NAMALWA (cell line): ENCODE measurements at places on chromosomes 4 and X.

DNA sequence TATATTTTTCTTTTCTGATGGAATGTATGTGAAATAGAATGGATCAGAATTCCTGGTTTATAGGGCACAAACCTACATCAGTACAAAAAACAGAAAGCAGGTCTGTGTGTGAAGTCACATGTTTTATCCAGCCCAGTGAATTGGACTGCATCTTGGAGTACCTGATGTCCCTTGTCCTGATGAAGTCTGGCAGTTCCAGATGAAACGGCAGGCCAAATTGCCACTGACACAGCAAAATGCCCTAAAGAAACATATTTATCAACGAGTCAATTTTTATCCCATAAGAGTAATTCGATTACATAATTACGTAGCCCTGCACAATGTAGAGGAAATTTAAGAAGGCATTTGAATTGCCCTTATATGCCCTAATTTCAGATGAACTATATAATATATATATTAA lies 37.8 kb upstream of the ATP6AP2 start:
- DNase-seq: no peak

GRCh38 chrX:13428053-13428786 lies 108.4 kb upstream of the ATXN3L start:
- DNase-seq: no peak

GRCh38 chr4:175325230-175325629 lies 407.1 kb downstream of the ADAM29 start:
- DNase-seq: no peak

DNA sequence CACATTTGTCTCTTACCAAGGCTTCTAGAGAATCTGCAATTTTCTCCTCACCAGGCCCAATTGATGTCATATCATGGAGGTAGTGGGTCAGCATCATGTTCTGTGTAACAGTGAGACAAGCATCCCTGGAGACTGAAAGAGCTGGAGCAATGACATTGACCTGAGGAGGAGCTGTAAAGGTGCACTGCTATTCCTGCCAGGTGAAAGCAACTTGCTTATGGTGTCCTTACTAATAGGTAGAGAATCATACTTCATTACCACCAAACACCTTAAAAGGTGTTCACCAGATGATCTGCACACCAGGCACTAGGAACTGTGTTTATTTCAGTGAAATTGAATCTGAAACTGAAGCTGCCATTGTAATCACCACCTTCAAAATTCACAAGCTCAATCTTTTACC lies 188.7 kb downstream of the AFAP1 start:
- no peak for DNase-seq

DNA sequence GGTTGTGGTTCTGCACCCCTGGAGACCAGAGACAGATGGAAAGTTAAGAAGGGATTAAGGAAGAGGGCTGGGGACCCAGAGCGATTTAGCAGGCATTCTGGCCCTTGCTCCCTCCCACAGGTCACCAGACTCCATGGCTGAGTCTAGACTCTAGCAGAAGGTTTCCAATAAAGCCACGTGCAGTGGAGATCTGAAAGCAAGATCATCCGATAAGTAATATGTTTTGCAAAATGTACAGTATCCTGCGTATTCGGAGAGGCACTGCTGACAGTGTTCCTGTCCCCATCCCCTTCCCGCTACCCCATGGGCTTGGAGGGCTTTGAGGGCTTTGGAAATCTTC lies 531 bp upstream of the GPRIN3 start:
- DNase-seq: no peak

DNA sequence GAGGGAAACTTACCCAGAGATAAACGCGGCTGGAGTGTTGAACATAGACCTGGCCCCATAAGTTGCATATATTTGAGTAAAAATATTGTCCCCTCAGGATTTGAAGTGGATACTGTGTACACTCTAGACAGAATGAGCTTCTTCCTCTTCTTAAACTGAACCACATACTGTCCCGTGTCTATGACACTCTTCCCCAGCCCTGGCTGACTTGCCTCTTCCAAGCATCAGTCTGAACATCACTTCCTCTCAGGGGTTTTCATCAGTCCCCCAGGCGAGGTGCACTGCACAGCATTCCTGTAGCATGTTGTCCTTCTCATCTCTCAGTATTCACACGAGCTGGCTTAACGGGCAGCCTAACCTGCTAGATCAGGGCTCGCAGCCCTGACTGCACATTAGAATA lies 80.5 kb upstream of the TMEM150C start:
- no peak for DNase-seq

DNA sequence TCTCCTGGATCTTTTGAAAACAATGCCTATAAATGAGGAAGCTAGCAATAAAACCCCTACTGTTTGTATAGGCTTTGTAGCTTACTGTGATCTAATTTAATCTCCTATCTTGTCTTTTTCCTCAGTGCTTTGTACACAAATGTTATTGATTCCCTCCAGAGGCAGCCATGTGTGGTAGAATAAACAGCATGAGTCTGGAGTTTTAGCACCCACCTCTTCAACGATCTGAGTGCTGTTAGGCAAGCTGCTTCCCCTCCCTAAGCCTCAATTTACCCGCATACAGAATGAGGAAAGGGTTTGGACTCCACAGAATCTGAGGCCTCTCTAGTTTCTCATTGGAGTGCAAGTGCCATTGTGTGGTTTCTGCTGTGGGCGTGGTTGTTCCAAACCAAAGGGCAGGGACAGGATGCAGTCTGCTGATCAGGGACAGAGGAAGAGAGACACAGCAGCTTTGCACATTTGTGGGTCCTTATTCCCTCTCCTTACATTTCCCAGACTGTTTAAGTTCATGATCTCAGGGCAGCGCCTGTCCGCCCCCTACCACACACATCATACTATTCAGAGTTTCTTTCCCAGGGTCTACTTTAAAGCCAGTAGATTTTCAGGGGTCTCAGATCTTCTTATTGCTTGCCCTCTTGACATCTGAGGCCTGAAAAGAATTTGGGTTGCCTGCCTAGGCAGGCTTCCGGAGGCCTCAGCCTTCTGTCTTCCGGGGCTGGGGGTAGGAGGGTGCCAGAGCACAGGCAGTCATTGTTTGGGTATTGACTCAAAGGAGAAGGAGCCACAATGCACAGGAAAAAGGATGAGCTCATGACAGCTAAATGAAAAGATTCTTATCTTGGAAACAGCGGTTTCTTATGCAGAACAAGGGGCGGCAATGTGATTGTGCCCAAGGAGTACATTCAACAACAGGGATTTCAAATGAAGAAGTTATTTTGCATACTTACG lies 114.9 kb upstream of the TEX13D start:
- peak; percentile 5 for DNase-seq

GRCh38 chrX:40097504-40098263 lies at the start of gene BCOR:
Gene BCOR, minus strand, starts transcription at chrX:40097958. Its CDS starts 20,029 bp downstream, at chrX:40077929.
- DNase-seq: peak; percentile 67

GRCh38 chr4:4524364-4524763 lies 17.5 kb downstream of the STX18 start:
- DNase-seq: peak; percentile 71

DNA sequence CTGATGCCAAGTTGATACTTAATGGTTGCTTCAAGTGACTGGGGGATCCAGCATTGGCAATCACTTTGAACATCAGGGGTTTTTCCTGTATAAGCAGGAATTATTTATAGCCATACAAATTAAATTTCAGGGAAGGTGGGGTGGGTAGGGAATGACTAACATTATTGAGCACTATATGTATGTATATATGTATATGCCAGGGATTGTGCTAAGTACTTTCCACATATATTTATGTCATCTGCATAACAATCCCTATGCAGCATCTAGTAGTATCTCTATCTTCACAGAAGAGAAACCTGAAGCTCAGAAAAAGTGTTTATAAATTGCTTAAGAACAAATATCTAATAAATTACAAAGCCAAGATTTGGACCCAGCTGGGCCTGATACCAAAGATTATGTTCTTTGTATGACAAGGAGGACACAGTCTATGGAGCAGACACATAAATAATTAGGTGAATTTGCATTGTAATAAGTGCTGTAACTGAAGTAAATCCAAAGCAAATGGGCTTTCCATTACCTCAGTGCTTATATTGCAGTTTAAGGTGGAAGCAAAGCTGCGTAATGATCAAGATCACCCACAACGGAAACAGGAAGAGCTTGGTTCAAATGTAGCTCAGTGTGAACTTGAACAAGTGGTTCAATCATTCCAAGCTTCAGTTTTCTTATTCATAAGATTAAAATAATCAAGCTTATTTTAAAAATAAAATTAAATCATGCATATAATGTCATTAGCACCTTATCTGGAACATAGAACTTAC lies 18.9 kb upstream of the RASGEF1B start:
- no peak for DNase-seq

DNA sequence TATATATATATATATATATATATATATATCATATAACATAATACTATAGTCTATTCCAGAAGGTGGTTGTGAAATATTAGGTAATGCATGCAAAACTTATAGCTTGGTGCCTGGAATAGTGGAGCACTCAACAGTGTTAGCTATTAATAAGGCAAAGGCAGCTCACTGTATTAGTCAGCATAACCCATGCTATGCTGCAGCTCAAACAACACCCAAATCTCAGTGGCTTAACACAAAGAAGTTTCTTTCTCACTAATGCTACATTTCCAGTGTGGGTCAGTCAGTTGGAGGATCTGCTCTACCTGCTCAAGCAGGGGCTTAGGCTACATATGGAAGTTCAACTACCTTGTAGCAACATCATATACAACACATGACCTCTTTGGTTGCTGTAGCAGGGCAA lies 5.2 kb upstream of the RPGR start:
- no peak for DNase-seq

- no peak for DNase-seq
Observed at GRCh38 chr4:169071747-169072146, 61.7 kb upstream of the CBR4 start.

GRCh38 chr4:20899591-20899990 lies 199.3 kb downstream of the PACRGL start:
- DNase-seq: no peak

DNA sequence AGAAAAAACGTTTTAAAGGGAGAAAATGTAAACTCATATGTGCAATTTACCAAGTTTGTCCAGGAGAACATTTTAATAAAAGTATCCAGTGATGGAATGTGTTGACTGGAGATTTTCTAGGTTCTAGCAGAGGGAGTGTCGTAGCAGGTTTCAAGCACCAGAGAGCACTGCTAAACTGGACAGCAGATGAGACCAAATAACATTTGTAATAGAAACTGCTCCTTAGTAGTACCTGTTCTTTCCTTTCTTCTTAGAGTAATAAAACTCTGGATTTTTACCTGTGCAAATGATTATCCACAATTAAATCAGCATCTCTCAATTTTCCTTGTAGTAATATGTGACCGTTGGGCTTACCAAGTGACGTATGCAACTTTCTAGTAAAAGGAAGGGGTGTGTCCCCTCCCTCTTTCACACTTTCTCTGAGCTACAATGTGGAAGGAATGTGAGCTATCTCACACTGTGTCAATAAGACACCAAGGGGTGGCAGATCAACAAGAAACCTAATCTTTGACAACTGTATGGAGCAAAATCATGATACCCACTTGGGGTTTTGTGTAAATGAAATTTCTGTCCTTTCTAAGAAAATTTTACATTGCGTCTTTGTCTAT lies 9.5 kb downstream of the HPGDS start:
- DNase-seq: no peak

- DNase-seq: peak; percentile 53
Observed at GRCh38 chr4:113566015-113566795, 195.3 kb downstream of the CAMK2D start.

GRCh38 chr4:82555276-82555675 lies 6.5 kb downstream of the TMEM150C start:
- DNase-seq: peak; percentile 20

DNA sequence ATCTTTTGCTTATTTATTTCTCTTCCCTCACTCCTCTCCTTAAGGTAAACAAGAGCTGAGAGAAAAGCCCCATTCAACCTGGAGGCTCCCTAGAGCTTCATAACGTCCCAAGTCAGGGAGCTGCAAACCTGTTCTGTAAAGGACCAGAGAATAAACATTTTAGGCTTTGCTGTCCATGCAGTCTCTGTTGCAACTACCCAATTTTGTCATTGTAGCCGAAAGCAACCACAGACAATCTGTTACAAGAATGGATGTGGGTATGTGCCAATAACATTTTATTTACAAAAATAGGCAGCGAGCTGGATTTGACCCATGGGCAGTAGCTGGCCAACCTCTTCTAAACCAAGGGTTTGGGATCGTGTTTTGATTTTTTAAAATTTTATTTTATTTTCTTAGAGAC lies 71.3 kb upstream of the TBL1X start:
- no peak for DNase-seq

DNA sequence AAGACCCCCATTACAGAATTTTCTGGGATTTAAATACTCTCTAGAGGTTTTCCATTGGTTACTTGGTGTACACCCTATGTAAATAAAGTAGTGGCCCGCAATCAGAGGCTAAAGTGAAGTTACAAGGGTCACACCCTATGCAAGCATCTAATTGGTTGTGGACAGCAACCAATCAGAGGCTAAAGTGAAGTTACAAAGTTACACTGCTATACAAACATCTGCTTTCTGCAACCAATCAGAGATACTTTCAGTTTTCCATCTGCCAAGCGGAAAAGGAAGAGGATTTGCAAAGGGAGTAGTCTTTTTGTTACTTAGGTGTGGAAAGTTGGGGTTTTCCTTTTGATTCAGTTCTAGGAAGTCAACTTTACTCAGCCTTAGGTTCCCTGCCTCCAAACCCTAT lies 2.0 kb upstream of the ATRX start:
- peak; percentile 39 for DNase-seq

GRCh38 chr4:141022111-141022695 lies 111.1 kb downstream of the RNF150 start:
- no peak for DNase-seq

GRCh38 chrX:9345957-9346356 lies 118.9 kb upstream of the TBL1X start:
- no peak for DNase-seq

DNA sequence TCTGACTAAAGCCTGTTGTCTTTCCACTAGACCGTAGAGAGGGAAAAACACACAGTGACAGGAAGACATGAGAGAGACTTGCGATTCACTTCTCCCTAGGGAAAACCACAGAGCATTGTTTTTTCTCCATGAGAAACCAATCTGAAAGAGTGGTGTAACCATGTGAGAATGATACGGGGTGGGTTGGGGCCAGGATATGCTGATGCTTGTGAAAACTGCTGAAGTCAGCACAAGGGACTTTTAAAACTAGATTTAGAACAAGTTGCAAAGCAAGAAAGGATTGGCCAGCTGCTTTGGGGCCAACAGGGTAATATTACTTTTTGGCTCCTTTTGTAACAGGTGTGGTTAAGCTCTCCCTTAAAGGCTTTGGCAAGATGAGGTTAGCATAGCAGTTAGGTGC lies 66.1 kb downstream of the NHSL2 start:
- no peak for DNase-seq

DNA sequence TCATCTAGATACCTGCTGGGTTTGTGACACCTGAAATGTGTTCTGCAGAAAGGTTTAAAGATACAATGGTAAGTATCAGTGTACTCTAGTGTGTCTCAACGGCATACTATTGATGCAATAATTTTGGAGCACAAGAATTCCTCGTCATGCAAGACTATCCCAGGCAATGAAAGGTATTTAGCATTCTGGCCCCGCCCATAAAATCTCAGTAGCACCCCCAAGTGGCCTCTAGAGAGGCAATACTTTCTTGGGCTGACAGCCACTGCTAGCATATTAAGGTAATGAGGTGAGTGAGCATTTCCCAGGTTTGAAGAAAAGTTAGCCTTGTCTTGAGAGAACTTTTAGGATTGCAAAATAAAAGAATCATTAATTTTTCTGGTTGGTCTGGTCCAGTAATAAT lies 24.0 kb downstream of the TAB3 start:
- peak; percentile 30 for DNase-seq

- no peak for DNase-seq
Observed at GRCh38 chr4:183691897-183692296, 32.8 kb downstream of the TRAPPC11 start.
